Hematopoietic multipotent progenitor cell treated with erythropoietin and hydrocortisone succinate and interleukin-3 and kit ligand, for 6 days (in vitro differentiated cells): ENCODE measurements at places on chromosomes 3 and 15.
A peak's percentile ranks its signal among the peaks of the same experiment; 100 is the strongest.

DNA sequence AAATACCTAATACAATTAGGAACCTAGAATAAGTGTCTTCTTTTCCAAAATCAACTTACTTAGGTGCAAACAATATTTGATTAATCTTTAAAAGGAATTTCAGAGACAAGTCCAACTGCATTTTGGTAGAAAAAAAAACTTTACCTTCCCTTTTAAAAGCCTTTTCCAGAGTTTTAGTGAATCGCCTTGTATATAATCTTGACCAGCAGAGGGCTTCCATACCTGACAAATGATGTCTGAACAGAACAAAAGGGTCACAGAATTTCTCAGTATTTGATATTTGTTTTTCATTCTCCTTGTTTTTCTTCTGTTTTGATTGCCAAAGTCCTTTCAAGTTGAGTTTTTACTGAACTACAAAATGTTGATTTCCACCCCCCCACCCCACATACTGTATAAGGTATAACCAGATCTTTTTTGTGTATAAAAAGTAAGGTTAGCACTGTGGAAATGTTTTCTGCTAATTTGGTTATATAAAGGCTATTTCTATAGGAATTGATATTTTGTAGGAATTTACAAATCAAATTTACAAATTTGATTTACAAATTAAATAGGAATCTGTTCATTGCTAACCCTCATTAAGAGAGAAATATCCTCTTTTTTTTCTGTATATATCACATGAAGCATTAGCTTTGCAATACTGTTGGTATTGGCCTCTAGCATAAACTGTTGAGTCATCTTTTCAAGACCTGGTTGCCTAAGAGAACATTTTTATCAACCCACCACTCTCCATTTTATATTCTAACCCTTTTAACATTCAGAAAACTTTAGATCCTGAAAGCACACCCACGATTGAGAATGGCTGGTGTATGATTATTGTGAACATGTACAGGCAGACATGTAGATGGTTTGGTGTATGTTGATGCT is 464.1 kb upstream of the RARB start:
- DNase-seq, result peak; percentile 34

DNA sequence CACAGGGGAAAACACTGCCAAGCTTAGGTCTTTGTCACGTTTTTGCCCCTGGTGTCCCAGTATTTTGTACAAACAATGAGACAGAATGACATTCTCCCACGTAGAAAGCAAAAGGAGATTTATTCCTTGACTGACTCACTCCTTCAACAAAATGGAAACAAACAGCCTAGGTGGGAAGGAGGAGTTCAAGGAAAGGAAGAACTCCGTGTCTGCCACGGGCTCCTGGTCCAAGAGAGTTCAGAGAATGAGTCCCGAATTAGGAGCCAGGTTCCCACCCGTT is 8.1 kb downstream of the TLE3 start:
- no peak for DNase-seq

DNA sequence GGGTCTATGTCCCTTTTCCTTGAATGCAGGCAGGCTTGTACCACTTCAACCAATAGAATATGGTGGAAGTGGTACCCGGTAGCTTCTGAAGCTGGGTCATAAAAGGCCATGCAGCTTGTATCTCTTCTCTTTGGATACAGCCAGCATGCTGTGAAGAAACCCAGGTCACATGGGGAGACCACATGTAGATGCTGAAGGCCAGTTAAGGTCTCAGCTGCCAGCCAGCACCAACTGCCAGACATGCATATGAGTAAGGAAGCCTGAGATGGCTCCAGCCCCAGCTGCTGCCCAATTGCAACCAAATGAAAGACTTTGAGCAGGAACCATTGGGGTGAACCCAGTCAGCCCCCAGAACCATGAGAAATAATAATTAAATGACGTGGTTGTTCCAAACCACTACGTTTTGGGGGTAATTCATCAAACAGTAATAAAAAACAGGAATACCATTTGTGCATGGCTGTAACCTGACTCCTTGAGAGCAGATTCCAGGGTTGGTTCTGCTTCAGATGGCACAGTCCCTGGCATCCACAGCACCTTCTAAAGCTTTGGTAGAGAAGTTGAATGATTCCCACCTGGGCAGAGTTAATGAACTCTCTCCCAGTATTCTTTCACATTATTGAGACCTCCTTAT is 3.8 kb downstream of the RBP2 start:
- no peak for DNase-seq

GRCh38 chr15:80530737-80531365 is 126.7 kb downstream of the ARNT2 start:
- DNase-seq, result no peak

GRCh38 chr15:79432345-79433275 is 474 bp downstream of the MINAR1 start:
- DNase-seq, result no peak

DNA sequence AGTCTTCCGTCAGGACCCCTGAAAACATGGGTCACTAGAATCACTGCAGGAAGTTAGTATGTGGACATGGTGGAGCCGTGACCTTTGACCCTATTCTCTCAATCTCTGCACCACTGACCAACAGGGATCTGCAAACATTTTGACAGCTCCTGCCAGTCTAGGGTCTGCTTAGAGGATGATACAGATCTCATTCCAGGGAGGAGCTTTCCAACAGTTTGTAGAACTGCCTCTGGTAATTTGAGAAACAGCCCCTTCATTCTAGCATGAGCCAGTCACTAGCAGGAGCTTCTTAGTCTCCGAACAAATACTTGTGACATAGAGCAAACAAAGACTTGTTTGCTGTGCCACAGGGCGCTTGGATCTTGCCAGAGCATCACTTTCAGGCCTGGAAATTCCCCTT is 270.3 kb upstream of the CFAP20DC start:
- DNase-seq, result no peak

- no peak for DNase-seq
Observed at GRCh38 chr15:74192751-74193150, 9.8 kb downstream of the STRA6 start.

DNA sequence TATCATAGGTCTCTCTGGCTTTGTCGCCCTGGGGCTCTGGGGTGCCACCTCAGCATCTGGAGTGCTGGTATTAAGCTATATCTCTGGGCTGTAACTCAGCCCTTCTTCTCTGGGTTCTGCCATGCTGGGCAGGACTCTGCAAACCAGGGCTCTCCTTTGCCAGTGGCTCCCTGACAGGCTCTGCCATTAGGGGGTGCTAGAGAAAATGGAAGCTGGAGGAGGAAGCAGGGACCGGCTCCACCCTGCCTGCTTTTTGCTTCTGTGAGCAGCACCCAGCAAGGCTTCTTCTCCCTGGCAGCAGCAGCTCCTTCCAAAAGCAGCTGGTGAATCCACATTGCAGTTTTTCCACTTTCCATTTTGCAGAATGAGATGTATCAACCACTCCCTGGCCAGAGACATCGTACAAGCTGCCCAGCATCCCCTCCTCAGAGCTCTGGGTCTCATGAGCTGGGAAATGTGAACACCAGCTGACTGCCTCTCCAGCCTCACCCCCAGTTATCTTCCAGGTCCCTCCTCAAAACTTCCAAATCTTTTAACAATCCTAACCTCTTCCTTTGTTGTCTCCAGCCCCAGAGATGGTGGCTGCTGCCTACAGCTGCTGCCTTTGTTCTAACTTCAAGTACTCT is 165.0 kb downstream of the ABHD5 start:
- peak; percentile 84 for DNase-seq

- DNase-seq, result no peak
Observed at GRCh38 chr3:20055842-20056241, 15.6 kb downstream of the KAT2B start.

DNA sequence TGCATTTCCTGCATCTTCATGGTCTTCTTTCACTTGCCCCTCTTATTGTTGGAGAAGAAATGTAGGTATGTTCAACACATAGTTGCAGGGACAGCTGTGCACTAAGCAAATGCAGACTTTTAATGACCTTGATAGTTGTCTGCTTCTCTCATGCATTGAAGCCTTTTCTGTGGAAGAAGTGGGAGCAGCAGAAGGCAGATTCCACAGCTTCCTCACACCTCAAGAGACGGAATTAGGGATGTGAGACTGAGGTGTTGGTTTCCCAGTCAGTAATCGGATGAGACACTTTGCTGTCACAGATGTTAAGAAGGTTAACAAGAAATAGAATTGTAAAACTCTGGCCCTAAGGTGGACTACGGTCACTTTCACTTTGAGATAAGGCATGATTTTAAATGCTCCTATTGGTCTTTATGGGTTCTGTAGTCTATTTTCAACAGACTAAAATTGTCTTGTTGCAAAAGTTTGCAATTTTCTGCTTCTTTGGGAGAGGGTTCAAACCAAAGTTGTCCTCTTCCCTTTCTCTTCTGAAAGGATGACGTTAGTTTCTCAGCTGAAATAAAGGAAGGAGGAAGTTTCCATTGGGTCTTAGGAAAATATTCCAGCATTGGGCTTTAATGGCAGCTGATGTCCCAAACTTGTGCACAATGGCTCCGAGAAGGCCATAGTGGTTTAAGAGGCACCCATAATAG is 117.4 kb downstream of the LPP start:
- DNase-seq, result no peak

GRCh38 chr3:13565581-13566452 is 16.9 kb downstream of the FBLN2 start:
- no peak for DNase-seq

GRCh38 chr3:158127250-158128219 is 17.6 kb downstream of the RSRC1 start:
- no peak for DNase-seq

DNA sequence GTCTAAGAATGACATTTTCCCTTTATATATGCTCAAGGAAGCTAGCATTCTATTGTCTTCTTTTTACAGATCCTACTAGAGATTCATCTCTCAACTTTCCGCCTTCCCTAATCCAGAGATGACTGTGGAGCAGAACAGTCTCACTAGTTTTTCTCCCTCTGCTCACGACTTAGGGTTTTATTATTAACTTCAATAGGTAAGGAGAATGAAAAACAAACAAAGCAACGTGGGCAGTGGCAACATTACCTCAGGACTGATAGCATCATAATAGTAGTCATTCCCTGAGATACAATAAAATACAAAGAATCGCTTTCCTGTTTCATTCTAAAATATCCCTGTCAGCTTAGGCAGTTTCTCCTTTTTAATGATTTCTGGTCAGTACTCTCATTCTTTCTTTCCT is 154.3 kb upstream of the PLAAT1 start:
- no peak for DNase-seq

- peak; percentile 10 for DNase-seq
Observed at GRCh38 chr15:63332367-63333124, 49.1 kb downstream of the CA12 start.

DNA sequence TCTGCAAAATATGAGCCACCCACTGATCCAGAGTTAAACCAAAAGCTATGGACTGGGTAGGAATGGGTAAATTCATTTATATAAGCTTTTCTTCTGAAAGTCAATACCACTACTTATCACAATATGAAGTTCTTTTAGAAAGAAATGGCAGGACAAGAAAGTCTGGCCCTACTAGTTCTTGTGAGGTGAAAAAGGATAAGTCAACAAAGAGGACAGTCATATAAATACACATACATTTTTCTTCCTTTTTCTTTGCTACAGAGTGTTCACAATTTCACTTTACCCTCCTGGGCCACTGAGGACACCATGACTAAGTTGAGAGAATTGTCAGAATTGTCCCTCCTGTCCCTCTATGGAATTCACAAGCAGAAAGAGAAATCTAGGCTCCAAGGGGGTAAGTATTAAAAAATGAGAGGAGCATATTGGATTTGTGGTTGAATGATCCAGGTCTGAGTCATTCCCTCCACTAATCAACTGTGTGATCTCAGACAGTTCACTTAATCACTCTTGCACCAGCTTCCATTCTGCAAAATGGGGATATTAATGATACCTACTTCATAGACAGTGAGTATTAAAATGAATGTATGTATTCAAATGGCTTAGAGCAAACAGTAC is 27.6 kb downstream of the ACP3 start:
- DNase-seq, result no peak

- no peak for DNase-seq
Observed at GRCh38 chr15:77577366-77577950, 55.3 kb downstream of the LINGO1 start.

DNA sequence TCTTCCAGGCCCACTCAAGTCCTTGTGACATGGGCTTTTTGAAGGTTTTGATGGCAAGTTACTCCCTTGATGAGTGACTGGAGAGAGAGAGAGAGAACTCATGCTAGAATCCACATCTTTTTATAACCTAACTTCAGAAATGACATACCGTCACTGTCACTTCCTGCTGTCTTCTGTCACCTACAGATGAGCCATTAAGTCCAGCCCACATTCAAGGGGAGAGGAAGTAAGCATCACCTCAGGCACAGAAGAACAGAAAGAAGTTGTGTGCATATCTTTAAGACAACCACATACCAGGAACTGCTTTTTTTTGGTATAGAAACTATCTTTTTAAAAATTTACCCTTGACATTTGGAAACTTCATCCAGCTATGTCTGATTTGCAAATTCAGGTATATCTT is 16.6 kb upstream of the TXNRD3 start:
- no peak for DNase-seq

DNA sequence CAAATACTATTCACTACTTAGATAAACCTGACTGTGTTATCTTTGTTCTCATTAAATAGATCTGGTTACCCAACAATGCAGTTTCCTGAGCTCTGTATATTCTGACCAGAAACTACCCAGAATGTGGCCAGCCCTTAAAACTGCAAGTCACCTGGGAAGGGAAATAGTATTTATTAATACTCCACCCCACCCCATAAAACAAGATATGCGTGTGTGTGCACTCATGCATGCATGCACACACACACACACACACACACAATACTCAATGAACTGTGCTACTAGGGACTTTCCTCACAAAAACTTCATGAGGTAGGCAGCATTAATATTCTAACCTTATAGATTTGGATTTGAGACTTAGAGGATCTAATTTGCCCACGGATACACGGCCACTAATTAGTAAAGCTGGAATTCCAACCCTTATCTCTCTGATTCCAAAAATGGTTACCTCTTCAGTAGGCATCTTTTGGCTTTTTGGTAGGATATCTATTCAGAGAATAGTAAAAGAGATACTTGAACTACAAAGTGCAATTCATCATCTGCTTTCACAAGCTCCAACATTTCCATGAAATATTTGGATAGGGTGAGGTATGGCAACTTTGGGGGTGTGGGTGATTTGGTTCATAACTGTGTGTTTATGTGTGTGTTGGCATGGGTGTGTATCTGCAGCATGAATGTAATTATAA is 197.0 kb upstream of the CFAP20DC start:
- DNase-seq, result peak; percentile 44

- DNase-seq, result no peak
Observed at GRCh38 chr3:120831066-120831465, 76.9 kb upstream of the STXBP5L start.

DNA sequence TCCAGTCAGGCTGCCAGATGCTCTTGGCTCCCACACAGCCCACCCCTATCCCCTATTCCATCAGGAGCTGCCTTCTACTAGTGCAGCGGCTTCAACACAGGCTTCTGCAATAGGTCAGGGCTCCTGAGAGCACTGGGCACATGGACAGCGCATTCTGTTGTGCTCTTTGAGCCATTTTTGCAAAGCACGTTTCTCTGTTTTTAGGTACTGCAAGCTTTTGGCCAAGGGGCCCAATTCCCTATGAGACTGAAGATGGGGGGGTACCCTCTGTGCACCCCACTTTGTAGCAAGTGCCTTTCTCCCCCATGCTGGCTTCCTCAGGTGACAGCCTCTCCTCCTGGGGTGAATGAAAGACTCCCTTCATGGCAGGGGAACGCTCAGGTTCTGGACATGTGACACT is 31.2 kb downstream of the CHDH start:
- DNase-seq, result no peak
